Left renal pelvis (tissue), 4 donors: ENCODE measurements at places on chromosomes 2 and 18.

DNA sequence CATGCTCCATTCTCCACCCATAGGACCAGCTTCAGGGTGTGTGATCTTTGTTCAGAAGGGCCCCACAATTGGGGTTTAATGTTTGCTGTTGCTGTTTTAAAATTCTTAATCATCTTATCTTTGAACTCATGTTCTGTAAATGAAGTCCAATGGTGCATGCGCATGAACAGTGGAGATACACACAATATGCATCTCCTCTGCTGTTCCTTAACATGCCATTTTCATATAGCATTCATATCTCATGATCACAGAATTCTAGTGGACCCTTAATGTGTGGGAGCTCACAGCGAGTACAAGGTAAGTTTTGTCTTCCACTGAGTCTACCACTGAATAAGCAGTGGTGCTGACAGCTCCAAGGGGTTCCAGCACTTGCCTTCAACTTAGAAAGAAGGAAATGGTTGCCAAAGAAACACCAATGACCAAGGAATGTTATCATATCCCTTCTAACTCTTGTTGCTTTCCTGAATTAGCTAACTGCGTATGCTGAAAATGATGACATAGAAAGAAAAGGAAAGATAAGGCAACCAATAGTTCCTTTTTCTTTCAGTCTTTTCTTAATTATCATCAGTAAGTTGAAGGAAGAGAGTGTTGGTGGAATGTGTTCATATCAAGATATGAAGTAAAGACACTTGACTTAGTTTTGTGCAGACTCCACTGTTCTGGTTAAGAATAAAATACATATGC, 258.9 kb upstream of the FBXO11 start:
- DNase-seq: no peak

DNA sequence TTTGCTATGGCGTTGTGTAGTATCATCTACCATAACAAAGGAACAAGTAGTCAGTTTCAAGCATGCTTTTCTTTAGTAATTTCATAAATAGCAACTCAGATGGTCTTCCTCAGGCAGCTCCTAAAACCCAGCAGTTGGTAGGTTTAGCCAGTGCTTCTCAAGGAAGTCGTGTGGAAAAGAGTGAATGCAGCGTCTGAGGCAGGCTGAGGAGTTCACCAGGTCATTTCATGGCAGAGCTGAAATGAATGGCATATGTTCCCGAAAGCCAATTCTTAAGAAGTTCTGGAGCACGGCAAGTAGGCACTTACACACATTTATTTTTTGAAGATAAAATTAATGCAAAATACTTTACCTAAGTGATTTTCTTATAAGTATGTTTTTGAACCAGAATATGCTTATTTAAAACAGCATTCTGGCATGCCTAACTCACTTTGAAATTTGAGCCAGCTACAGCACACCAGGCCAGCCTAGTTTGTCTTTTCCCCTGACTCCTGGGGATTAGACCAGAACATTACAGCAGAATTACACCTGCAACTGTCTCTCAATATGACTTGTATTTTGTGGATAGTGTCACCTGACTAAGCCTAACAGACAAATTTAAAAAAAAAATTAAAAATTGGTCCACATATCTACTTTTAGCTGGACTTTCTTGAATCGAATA, 62.2 kb downstream of the OSBPL6 start:
- no peak for DNase-seq

DNA sequence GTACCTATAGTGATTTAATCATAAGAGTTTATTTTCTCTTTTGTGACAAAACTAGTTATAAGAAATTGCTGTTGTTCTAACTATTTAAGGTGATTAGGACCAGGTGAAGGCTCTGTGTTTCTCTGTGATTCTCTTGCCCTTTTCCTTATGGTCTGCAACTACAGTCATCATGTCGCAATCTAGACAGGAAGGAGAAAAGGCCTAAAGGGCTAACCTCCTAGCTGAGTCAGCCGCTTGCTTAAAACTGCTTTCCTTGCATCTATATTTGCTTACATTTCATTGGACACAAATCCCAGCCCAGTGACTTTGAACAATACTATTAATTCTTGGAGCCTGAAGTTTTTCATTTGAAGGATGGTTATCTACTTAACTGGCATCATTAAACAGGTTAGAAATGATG, 93.1 kb downstream of the PIK3C3 start:
- no peak for DNase-seq

DNA sequence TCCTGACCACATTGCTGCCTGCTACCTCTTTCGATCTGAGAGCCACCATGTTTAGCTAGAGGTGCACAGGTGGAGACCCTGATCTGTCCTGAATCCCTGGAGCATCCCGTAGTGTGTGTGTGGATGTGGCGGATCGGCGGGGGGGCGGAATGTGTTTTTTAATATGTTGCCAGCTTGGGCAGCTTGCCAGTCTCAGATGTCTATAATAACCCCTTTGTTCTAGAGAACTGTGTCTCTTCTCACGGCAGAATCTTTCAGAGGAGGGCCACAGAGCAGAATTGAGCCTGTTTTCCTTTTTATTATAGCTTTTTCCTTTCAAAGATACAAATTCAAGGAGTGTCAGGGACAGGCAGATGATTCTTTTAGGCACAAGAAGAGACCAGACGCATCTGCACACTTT, 934.1 kb upstream of the KLHL29 start:
- DNase-seq: no peak

GRCh38 chr2:103401621-103402020, 639.8 kb downstream of the TMEM182 start:
- DNase-seq: peak; percentile 14

- no peak for DNase-seq
Observed at GRCh38 chr18:69518989-69519388, 118.3 kb downstream of the DOK6 start.

DNA sequence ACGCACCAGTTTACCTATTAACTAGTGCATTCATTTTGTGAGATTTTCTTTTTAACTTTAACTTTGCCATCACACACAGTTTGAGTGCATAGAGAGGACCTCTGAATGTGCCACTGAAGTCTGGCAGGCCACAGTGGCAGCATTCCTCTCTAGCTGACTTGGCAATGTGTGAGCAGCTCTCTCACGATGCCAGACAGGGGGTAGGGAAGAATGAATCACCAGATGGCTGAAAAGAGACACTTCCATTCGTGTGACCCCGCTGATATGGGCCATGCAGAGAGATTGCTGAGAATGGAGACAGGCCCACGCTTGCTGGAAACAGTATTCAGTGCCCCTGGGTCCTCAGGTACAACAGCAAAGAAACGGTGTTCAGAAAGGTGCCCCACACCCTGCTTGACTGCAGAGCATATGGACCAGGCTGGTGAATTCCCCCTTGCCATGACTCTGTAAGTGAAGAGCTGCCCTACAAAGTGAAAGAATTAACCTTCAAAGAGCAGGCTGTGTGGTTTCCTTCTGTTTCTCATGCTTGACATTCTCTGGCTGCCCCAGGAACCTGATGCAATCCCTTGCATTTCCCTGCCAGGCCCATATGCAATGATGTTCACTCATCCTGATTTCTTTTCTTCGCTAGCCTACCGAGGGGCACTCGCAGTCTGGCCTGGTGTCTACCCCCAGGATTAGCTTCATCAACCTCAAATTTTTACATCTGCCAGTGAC, 236.1 kb downstream of the CDH20 start:
- DNase-seq: no peak

GRCh38 chr2:16062471-16063250, 122.3 kb downstream of the MYCN start:
- no peak for DNase-seq

- DNase-seq: no peak
Observed at GRCh38 chr2:238284802-238285515, 3.5 kb downstream of the PER2 start.

DNA sequence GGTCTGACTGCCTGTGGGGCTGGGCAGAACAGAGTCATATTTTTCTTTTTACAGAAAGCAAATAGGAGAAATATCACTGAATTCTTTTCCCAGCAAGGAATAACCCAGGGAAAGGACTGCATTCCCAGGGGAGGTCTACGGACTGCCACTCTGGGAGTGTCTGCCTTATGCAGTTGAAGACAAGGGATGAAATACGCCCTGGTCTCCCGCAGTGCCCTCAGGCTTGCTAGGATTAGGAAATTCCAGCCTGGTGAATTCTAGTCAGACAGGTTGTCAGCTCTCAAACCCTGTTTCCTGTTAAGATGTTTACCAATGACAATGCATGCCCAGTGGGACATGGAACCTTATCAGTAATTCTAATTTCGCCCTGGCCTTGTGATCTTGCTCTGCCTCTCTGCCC, 30.3 kb upstream of the PDK1 start:
- DNase-seq: no peak

GRCh38 chr2:54618646-54619565, 104.6 kb upstream of the EML6 start:
- DNase-seq: no peak

GRCh38 chr18:8261651-8262091, 347.6 kb upstream of the RAB12 start:
- DNase-seq: no peak

- DNase-seq: no peak
Observed at GRCh38 chr18:58661423-58661822, 9.8 kb upstream of the MALT1 start.

- DNase-seq: peak; percentile 75
Observed at GRCh38 chr2:99600981-99601651, 111.3 kb upstream of the REV1 start.

GRCh38 chr2:28201671-28202180, 190.9 kb upstream of the FOSL2 start:
- DNase-seq: no peak

DNA sequence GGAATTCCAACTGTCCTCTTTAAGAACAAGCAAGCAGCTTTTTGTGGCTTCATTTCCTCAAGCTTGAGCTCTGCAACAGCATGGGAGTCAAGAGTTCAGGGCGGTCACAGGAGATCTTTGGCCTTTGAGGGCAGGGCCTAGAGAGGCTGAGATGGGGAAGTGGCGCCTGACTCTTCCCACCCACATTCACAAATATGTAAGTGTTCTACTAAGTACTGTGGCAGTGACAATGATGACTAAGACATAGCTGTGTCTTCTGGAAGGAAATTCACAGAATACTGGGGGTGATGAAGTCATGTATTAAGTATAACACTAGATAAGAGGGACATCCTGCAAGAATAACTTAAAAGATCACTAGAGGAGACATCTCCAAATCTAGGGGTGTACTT, 15.0 kb downstream of the RND3 start:
- DNase-seq: no peak

GRCh38 chr2:196956069-196956468, 29.6 kb upstream of the PGAP1 start:
- DNase-seq: no peak

DNA sequence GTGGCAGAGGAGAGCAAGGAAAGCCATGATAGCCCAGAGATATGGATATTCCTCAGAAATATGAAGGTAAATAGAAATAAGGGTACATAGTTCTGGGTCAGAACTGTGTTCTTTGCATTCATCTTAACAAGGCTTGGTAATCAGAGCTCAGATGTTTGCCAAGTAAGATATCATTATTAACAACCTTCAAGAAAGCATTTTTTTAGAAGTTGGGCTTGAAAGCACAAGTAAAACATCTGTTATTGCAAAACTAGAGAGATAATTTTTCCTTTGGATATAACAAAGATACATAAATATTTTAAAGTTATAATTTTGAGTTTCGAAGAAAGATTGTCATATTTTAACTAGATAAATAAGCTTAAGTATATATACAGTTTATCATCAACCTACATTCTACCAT, 171.4 kb downstream of the ZNF804A start:
- DNase-seq: no peak

- no peak for DNase-seq
Observed at GRCh38 chr2:103669531-103669930, 907.7 kb downstream of the TMEM182 start.

DNA sequence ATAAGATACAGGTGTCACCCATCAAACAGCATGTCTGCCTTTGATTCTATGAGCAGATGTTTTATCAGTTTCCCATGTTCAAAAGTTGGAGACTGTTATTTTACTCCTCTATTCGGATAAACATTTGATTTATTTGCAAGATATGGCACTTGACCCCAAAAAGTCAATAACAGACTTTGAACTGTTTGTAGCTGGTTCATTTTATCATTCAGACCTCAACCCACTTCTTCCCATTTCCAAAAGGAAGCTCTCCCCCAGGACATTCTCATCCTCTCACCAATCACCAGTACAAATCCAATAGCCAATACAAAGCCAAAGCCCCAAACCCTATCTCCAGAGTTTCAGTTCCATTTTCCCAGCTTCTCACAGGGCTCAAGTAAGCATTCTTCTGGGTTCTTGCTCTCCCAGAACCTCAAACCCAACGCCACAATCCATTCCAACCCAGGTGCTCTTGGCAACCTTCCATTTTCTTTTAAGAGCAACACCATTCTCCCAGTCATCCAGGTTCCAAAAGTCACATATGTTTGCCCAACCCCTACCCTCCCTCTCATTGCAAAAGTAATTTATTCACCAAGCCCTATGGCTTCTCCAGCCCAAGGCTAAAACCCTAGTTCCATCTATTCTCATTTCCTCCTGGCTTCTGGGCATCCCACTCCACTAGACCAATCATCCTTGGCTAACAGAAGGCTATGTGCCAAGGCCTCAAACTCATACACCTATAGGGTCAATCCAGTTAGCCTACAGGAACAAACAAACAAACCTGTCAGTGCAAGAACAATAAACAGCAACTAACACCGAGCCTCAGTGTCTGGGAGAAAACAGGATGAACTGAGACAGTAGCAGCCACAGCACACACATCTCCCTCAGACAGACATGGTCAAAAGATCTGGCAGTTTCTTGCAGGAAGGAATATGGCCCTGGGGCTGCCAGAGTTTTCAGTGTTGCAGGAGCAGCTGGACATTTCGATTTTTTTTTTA, 9.2 kb downstream of the ACVR1 start:
- DNase-seq: no peak

DNA sequence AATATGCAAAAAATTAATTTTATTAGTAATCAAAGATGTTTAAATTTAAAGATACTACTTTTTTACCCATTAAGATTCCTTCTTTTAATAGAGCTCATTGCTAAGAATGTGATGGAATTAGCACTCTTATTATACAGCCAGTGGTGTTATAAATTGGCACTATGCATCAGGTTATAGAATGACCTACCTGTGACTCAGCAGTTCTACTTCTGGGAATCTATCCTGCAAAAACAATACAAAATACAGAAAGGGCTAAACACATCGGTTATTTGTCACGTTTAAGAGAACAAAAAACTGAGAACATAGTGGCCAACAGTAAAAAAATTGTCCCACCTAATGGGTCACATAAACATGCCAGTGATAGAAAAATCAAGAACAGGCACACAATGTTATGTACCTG, 9.4 kb upstream of the ADD2 start:
- DNase-seq: no peak

DNA sequence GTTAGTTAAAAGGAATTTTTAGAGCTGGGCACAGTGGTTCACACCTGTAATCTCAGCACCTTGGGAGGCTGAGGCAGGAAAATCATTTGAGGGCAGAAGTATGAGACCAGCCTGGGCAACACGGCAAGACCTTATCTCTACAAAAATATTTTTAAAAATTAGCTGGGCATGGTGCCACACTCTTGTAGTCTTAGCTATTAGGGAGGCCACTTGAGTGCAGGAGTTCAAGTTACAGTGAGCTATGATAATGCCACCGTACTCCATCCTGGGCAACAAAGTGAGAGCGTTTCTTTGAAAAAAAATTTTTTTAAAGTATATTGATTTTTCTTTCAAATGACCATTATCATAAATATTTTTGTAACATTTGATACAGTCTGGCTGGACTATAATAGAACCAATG, 93.6 kb upstream of the FAM117B start:
- no peak for DNase-seq

- no peak for DNase-seq
Observed at GRCh38 chr2:45691171-45691999, 39.9 kb downstream of the PRKCE start.
